ENCODE measurements at places on chromosomes 3 and 15. TPM values are rescaled to one million over a fixed set of nuclear protein-coding genes. Genes with fewer than 3 reads are reported as not detected.
A peak's percentile ranks its signal among the peaks of the same experiment; 100 is the strongest.

The CIDEC gene
- total RNA-seq = not detected

The ISLR2 gene
- total RNA-seq = 0.14 TPM

The PP2D1 gene
- not detected for total RNA-seq

DNA sequence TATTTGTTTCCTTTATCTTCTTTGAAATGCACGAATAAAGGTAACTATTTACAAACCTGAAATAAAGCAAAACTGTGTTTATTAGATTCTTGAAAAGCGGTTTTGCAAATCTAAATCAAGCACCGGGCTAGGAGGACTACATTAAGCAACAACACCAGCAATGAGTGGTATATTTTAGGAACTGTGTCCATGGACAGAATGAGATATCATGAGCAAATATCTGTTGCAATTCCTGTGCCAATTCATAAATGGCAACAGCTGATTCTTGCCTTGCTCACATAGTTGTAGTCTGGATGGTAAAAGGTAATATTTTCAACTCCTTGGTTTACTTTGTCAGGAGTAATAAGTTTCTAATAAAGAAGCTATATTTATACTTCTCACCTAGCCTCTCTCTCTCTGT lies 403.3 kb downstream of the LPP start:
- H3K4me1 ChIP-seq = peaks cover 16% of the 10 kb centered on the region
- DNase-seq = no peak
- H3K36me3 ChIP-seq = no peaks in the 10 kb centered on the region
- no peaks in the 10 kb centered on the region for H3K27me3 ChIP-seq

DNA sequence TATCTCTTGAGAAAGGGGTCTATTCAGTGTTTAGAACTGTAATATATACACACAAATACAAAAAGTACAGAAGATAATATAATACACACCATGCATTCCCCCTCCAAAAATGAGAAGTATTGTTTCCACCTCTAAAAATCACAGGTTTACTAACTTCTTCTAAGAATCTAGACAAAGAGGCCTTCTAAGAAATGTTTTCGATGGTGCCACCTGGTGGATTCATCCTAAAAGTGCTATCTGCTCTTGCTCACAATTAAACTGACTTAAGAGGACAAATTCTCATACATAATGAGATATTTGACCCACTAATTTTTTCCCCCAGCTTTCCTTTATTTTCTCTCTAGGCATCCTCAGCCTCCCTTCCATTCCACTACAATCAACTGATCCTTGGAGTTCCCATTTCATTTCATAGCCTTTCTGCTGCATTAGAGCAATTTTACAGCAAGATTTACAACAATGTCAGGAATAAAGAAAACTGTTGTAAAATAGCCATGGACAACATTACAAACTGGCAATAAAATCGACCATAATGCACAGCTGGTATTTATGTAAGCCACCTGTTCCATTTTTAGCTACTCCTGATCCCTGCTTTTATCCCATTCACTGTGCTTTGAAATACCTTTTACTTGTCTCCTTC lies 124.6 kb downstream of the ARRDC4 start:
- H3K27ac ChIP-seq = no peak overlapping the region
- DNase-seq = peak; percentile 76
- H3K4me3 ChIP-seq = no peak overlapping the region

DNA sequence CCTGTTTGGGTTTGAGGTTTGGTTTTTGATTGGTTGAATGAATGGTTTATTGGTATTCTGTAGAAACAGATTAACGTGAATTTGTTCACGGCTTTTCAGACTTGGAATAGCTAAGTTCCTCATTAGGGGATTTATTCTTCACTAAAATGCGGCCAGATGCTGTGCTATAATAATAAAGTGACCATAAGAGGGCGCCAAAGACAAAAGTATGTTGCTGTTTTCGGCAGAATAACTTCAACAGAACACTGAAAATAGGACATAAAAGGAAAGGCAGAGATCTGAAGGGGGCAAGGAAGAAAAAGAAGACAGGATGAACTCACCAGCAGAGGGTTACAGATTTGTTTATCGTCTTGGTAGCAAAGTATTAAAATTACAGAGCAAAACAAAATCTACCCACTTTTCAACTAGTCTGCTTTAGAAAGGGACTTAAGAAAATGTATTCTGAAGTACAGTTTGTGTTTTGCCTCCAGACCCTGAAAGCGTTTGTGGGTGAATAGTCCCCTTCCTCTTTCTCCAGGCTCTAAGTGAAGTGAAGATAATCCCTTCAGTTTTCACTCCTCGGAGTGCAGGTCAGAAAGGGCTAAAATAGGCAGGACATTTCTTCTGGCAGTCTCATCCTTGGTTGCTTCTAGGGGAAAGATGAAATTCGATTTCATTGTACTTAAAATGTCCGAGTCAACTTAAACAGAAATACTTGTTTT lies 147.6 kb downstream of the IL20RB start:
- no peaks in the 10 kb centered on the region for H3K36me3 ChIP-seq
- H3K27me3 ChIP-seq = no peaks in the 10 kb centered on the region
- H3K4me1 ChIP-seq = no peaks in the 10 kb centered on the region
- H3K4me3 ChIP-seq = no peak overlapping the region
- no peak overlapping the region for H3K27ac ChIP-seq

- no peak for DNase-seq
- no peak overlapping the region for H3K4me3 ChIP-seq
- peak overlapping the region; percentile 68 for H3K27ac ChIP-seq
- peaks cover 32% of the 10 kb centered on the region for H3K36me3 ChIP-seq
- peaks cover 11% of the 10 kb centered on the region for H3K4me1 ChIP-seq
Measured at GRCh38 chr15:57647071-57647790, 55.5 kb downstream of the MYZAP start.

GRCh38 chr3:64488939-64489338 lies 198.9 kb downstream of the ADAMTS9 start:
- no peak overlapping the region for H3K27ac ChIP-seq
- no peak overlapping the region for H3K4me3 ChIP-seq
- H3K27me3 ChIP-seq = no peaks in the 10 kb centered on the region
- peaks cover 22% of the 10 kb centered on the region for H3K4me1 ChIP-seq
- no peak for DNase-seq

The CLEC3B gene
- total RNA-seq = not detected

- no peak for DNase-seq
- peaks cover 33% of the 10 kb centered on the region for H3K36me3 ChIP-seq
- H3K27me3 ChIP-seq = no peaks in the 10 kb centered on the region
- no peak overlapping the region for H3K4me3 ChIP-seq
Measured at GRCh38 chr3:69105320-69105719, 17.1 kb downstream of the LMOD3 start.

DNA sequence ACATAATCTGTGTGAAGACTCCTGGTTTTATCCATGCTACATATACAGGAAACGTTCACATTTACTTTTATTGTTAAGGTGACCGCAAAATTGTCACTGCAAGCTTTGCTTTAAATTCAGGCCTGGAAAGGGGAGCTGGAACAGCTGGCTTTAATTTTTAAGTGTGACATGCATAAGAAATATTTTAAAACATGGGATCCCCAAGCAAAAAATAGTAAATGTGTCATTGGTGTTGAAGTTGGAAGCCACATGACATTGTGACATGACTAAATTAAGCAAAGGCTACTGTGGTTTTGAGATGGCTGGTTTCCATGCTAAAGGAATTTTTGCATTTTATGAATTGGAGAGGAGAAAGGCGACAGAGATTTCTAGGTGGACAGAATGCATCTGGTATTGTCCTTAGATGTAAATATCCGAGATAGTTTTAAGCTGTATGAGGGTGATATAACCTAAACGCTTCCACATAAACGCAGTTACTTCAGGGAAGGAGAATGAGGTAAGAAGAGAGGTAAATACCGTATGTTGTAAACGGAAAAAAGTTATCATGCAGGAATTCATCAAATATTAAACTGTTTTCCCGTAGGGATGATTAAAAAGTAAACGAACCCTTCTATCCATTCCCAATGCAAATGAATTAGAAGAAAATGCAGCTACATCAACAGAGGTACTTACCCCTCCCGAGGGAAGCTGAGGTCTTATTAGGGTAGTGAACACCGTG lies 927 bp upstream of the FYTTD1 start:
- no peaks in the 10 kb centered on the region for H3K27me3 ChIP-seq
- H3K4me1 ChIP-seq = peaks cover 9% of the 10 kb centered on the region
- no peak for DNase-seq
- no peaks in the 10 kb centered on the region for H3K36me3 ChIP-seq
- H3K4me3 ChIP-seq = peak overlapping the region; percentile 74
- peak overlapping the region; percentile 86 for H3K27ac ChIP-seq

- peaks cover 62% of the 10 kb centered on the region for H3K4me1 ChIP-seq
- no peak for DNase-seq
- no peaks in the 10 kb centered on the region for H3K27me3 ChIP-seq
- no peaks in the 10 kb centered on the region for H3K36me3 ChIP-seq
- no peak overlapping the region for H3K4me3 ChIP-seq
- peak overlapping the region; percentile 98 for H3K27ac ChIP-seq
Measured at GRCh38 chr3:71241246-71241901, 342.2 kb downstream of the FOXP1 start.

The TNFAIP8L3 gene
- total RNA-seq = not detected

- no peak overlapping the region for H3K27ac ChIP-seq
- DNase-seq = no peak
- H3K27me3 ChIP-seq = no peaks in the 10 kb centered on the region
- no peaks in the 10 kb centered on the region for H3K36me3 ChIP-seq
- no peaks in the 10 kb centered on the region for H3K4me1 ChIP-seq
- no peak overlapping the region for H3K4me3 ChIP-seq
Measured at GRCh38 chr15:50149090-50149489, 30.1 kb upstream of the ATP8B4 start.

DNA sequence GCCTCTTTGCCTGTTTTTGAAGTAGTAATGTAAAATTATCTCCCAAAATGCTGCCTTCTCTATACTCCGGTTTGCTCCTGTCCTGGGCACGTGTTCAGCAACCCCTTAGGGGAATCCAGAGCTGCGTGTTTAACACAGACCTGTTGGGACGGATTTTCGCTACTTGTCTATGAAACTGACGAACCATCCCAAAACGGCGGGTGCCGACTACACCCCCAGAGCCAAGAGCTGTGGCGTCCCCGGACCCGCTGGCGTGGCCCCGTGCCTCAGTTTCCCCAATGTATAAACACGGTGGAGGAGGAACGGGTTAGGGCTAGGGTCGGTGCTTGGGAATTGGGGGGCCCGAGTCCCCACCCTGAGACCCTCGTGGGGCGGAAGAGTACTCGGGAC lies 473 bp downstream of the FHIT start:
- peak overlapping the region; percentile 59 for H3K27ac ChIP-seq
- DNase-seq = peak; percentile 23
- H3K4me1 ChIP-seq = peaks cover 32% of the 10 kb centered on the region

- H3K36me3 ChIP-seq = no peaks in the 10 kb centered on the region
- peaks cover 20% of the 10 kb centered on the region for H3K4me1 ChIP-seq
- H3K27me3 ChIP-seq = no peaks in the 10 kb centered on the region
- no peak overlapping the region for H3K27ac ChIP-seq
- no peak for DNase-seq
Measured at GRCh38 chr3:132657869-132658747, 1.5 kb downstream of the ACAD11 start.

The REC114 gene
- 2.3 TPM for total RNA-seq

- H3K4me1 ChIP-seq = no peaks in the 10 kb centered on the region
- no peaks in the 10 kb centered on the region for H3K36me3 ChIP-seq
- no peak overlapping the region for H3K27ac ChIP-seq
- H3K4me3 ChIP-seq = no peak overlapping the region
- no peak for DNase-seq
- H3K27me3 ChIP-seq = peaks cover 33% of the 10 kb centered on the region
Measured at GRCh38 chr3:10808130-10808735, 7.8 kb upstream of the SLC6A11 start.

- H3K4me3 ChIP-seq = peak overlapping the region; percentile 35
- peaks cover 6% of the 10 kb centered on the region for H3K27me3 ChIP-seq
- no peak overlapping the region for H3K27ac ChIP-seq
- peak; percentile 73 for DNase-seq
- no peaks in the 10 kb centered on the region for H3K36me3 ChIP-seq
Measured at GRCh38 chr15:90665288-90666134, 51.6 kb upstream of the BLM start.

The CLDN16 gene
- total RNA-seq = 0.18 TPM

The SHF gene
- 20.0 TPM for total RNA-seq

- no peaks in the 10 kb centered on the region for H3K36me3 ChIP-seq
- DNase-seq = peak; percentile 79
- peaks cover 3% of the 10 kb centered on the region for H3K4me1 ChIP-seq
- no peak overlapping the region for H3K4me3 ChIP-seq
- H3K27ac ChIP-seq = no peak overlapping the region
- H3K27me3 ChIP-seq = no peaks in the 10 kb centered on the region
Measured at GRCh38 chr3:45105855-45106671, 40.1 kb downstream of the CDCP1 start.

- no peak overlapping the region for H3K4me3 ChIP-seq
- no peak for DNase-seq
- no peak overlapping the region for H3K27ac ChIP-seq
- no peaks in the 10 kb centered on the region for H3K4me1 ChIP-seq
Measured at GRCh38 chr3:126130981-126131745, 47.2 kb upstream of the SLC41A3 start.

- peaks cover 61% of the 10 kb centered on the region for H3K4me1 ChIP-seq
- H3K27ac ChIP-seq = peak overlapping the region; percentile 93
- peak; percentile 51 for DNase-seq
- peak overlapping the region; percentile 10 for H3K4me3 ChIP-seq
- H3K36me3 ChIP-seq = no peaks in the 10 kb centered on the region
- H3K27me3 ChIP-seq = no peaks in the 10 kb centered on the region
Measured at GRCh38 chr15:34721802-34722438, 32.9 kb downstream of the GJD2 start.

GRCh38 chr3:99870712-99871111 lies 53.0 kb downstream of the CMSS1 start:
- H3K4me1 ChIP-seq = no peaks in the 10 kb centered on the region
- no peaks in the 10 kb centered on the region for H3K36me3 ChIP-seq
- no peak overlapping the region for H3K4me3 ChIP-seq
- no peak overlapping the region for H3K27ac ChIP-seq
- DNase-seq = no peak

GRCh38 chr15:100330629-100331215 lies 11.1 kb downstream of the ADAMTS17 start:
- peaks cover 6% of the 10 kb centered on the region for H3K27me3 ChIP-seq
- H3K36me3 ChIP-seq = no peaks in the 10 kb centered on the region
- H3K27ac ChIP-seq = no peak overlapping the region
- H3K4me3 ChIP-seq = no peak overlapping the region

The GPR156 gene
- total RNA-seq = 0.36 TPM

The CLDN1 gene
- 0.48 TPM for total RNA-seq

GRCh38 chr3:113985541-113985940 lies 37.7 kb downstream of the ZDHHC23 start:
- H3K4me3 ChIP-seq = no peak overlapping the region
- H3K4me1 ChIP-seq = no peaks in the 10 kb centered on the region
- DNase-seq = no peak
- H3K36me3 ChIP-seq = no peaks in the 10 kb centered on the region

The PPP1R14D gene
- not detected for total RNA-seq

GRCh38 chr15:29573197-29573838 lies 248.9 kb downstream of the TJP1 start:
- H3K27me3 ChIP-seq = peaks cover 45% of the 10 kb centered on the region
- no peak for DNase-seq
- H3K4me1 ChIP-seq = peaks cover 6% of the 10 kb centered on the region
- H3K4me3 ChIP-seq = no peak overlapping the region
- no peaks in the 10 kb centered on the region for H3K36me3 ChIP-seq
- no peak overlapping the region for H3K27ac ChIP-seq

DNA sequence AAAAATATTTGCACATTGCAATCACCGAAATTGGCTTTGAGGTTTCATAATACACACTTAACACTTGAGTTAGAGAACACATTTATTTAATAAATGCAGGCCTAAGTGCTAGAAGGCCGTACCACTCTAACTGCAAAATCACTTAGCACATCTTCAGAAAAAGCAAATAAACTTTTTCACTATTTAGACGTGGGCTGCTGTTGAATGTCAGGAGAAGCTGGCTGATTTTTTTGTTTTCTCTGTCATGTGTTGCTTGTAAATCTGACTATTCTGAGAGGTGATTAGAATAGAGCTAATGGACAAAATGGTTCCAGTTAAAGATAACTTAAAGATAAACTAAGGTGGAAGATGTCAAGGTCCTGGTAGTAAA lies 265.1 kb downstream of the FOXP1 start:
- no peak for DNase-seq
- H3K4me3 ChIP-seq = no peak overlapping the region
- no peaks in the 10 kb centered on the region for H3K36me3 ChIP-seq
- no peaks in the 10 kb centered on the region for H3K27me3 ChIP-seq

Data from cardiac muscle cell (in vitro differentiated cells and primary cell).